Cardiac muscle cell (in vitro differentiated cells and primary cell): ENCODE measurements at places on chromosomes 13 and 19. TPM values are rescaled to one million over a fixed set of nuclear protein-coding genes. Genes with fewer than 3 reads are reported as not detected.

- DNase-seq = peak; percentile 28
Observed at GRCh38 chr13:111213964-111214726, 99.0 kb downstream of the ARHGEF7 start.

GRCh38 chr19:41548954-41549688 is 26.8 kb upstream of the CEACAM21 start:
- DNase-seq = no peak

The SLC6A16 gene
- 1.6 and 2.8 TPM in 2 replicates for total RNA-seq

GRCh38 chr19:46226438-46226973 is 3.0 kb upstream of the IGFL1 start:
- DNase-seq = no peak

- DNase-seq = no peak
Observed at GRCh38 chr19:43692877-43693276, 22.9 kb upstream of the PLAUR start.

- DNase-seq = peak; percentile 11
Observed at GRCh38 chr19:8214802-8215201, 5.6 kb downstream of the CERS4 start.

DNA sequence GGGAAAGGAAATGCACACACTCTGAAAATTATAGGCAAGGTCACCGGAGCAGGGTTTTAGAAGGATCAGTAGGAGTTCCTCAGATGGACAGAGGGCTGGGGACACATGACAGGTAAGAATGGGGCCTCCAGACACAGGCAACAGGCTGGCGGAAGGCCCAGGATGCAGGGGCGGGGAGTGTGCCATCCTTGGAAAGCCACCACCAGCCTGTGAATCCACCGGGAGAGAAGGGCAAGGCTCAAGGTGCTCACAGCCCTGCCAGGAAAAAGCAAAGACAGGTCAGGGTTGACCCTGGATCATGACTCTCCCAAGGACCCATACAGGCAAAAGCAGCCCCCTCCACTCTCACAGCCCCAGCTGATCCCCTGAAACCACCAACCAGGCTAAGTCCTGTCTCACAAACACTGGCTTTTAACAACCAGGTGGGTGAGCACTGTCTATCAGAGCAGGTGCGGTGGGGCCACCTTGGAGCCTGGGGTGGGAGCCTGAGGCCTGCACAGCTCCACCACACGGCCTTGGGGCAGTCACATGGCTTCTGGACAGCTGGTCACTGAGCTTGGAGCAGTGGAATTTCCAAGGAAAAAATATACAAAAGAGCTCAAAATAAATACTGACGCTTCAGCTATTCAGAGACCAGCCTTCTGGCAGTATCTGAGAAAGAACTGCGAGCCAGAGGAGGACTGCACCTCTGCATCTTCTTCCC is 35.2 kb upstream of the ISYNA1 start:
- no peak for DNase-seq

DNA sequence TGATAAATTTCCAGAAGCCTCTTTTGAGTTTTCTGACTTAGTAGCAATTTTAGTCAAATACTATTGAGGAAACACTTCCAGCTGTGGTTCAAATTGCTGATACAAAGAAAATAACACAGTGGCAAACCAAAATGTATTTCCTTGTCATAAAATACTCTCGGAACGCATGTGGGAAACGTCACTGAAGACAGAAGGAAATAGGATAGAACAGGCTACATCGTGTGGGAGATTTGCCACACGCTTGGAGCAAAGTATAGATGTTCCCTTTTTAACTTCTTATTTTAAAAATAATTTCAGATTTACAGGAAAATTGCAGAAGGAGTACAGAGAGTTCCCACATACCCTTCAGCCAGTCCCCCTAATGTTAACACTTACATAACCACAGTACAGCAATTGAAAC is 88.8 kb downstream of the ING1 start:
- no peak for DNase-seq

GRCh38 chr13:103134271-103134670 is 68.1 kb upstream of the SLC10A2 start:
- DNase-seq = no peak

DNA sequence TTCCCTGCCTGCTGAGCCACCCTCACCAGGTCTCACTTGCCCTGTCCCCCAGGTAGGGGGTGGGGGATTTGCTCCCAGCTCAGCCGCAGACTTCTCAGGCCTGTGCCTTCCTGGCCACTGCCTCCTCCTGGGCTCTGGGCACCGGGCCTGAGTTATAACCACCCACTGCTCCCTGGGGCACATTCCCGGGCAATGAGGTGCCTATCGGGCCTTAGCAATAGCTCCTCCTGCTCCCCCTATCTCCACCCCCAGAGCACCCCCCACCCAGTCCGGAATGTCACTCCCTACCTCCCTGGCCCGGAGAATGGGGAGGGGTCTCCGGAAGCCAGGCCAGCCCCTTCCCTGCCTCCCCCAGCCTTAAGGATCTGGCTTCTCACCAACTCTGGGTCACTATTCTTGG is at the start of gene KLK5:
Gene KLK5, minus strand, starts transcription at position 129 of the 400 bp plus-strand sequence. CDS start 381 bp downstream, outside the sequence.
- DNase-seq = no peak
